CD4-positive, alpha-beta T cell treated with Interleukin-1 beta for 1 hour (primary cell): ENCODE measurements at places on chromosomes 6 and 20.

DNA sequence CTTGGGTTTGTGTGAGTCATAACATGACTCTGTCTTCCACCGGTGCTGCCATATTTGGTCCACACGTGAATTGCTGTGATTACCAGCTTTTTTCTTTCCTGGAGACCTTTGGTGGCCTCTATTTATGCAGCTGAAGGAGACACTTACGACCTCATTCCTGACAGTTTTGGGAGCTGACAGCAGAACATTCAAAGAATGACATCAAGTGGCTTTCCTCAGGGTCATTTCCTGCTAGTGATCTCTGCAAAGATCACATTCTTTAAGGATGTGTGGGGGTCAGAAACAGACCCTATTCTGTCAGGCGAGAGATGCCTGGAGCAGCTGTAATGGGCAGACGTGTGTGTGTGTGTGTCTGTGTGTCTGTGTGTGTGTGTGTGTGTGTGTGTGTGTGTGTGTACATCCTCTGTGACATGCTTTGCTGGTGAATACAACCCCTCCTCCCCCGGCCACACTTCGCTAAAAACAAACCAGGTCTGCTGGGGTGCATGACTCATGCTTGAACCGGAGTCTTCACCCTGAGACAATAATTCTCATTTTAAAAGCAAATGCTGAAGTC lies 115.6 kb downstream of the TMEM170B start:
- peak; percentile 10 for DNase-seq

DNA sequence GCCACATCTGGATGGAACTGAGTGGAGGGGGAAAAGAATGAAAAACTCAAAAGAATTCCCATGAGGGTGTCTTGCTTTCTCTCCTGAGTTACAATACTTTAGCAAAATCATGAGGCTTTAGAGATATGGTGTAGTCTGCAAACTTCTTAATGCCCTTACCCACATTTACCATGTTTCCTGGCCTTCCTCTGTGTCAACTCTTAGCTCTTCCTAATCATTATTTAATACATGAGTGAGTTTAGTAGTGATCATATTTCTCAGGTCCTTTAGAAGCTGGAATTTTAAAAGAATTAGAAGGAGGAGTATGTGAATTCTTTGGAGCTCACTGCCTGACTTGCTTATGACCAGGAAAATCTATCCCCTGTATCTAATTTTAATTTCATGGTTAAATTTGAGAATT lies 39.0 kb downstream of the STX11 start:
- DNase-seq: no peak

- no peak for DNase-seq
Observed at GRCh38 chr20:48789185-48789668, 38.6 kb downstream of the PREX1 start.

GRCh38 chr6:157785636-157786035 lies 37.4 kb upstream of the SNX9 start:
- DNase-seq: no peak

- no peak for DNase-seq
Observed at GRCh38 chr6:81969011-81969410, 216.5 kb upstream of the TENT5A start.

GRCh38 chr6:81826784-81827183 lies 74.3 kb upstream of the TENT5A start:
- DNase-seq: no peak

- DNase-seq: no peak
Observed at GRCh38 chr20:35431621-35432429, 6.2 kb downstream of the GDF5 start.

DNA sequence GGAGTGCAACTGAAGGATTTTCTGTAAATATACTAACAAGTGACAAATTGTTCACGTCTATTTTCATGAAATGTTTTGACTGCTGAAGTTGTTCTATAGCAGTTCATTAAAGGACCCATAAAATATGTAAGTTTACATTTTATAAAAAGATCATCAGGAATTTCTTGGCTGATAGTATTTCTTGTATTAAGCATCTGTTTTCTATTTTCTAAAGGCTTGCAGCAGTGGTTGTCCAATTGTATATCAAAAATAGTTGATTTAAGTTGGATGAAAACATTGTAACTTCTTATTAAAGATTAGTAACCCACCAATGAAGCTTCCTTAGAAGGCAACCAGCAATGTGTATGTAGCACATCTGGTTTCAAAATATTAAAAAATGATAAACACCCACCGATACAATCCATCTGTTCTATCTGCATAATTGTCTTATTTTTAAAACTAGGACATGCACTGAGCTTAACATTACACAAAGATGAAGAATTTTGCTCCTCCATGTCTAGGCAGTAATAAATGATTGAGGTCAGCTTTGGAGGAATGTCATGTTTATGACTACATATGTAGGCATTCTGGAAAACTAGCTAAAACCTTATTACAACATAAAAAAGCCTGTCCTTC lies 301.3 kb upstream of the TCF21 start:
- DNase-seq: no peak

DNA sequence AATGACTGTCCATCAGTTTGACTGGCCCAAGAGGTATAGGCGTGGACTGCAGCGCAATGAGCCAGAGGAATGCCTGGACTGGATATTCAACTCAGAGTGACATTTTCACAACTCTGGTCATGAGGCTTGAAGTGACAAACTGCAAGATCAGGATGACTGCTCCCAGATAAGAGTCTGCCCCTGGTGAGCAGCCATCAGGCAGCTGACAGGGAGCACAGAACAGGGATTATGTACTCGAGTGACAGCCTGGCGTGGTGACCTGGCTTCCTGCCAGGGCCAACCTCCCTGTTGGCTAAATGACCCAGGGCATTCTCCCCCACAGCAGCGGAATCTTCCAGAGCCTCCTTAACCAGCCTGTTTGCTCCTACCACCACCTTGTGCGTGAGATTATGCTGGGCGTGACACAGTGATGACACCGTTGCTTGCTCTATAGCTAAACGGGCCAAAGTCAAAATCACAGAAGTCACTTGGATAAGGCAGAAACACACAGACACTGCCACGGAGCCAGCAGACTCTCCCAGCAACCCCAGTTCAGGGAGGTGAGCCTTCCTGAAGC lies 209.1 kb upstream of the JARID2 start:
- DNase-seq: no peak

DNA sequence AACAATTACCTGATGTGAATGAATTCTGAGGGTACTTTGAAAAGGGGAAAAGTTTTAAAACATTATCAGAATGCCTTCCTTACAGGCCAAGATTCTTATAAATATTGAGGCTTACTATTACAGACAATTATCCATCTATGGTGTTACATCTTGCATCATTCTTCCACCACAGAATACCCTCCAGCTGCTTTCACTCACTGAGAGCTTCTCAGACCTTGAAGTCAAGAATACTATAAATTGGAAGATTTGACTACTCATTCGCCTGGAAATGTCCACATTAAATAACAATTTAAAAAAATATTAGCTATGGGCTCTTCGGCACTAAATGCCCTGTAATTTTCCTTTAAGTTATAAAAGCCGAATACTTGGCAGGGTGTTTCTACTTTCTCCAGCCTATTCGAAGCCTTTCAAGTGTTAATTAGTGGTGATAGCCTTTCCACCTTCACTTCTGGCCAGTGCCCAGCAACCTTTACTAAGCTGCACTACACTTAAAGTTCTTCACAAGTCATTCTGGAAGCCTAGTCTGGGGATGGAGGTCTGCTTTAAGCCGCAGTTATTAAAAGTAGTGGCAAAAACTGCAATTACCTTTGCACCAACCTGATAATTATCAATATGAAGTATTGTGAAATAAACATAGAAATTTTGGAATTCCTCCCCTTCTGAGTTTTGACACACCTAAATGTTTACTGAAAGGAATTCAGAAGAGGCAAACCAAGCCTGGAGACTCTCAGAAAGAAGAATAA lies 100.9 kb downstream of the BMP5 start:
- DNase-seq: no peak

DNA sequence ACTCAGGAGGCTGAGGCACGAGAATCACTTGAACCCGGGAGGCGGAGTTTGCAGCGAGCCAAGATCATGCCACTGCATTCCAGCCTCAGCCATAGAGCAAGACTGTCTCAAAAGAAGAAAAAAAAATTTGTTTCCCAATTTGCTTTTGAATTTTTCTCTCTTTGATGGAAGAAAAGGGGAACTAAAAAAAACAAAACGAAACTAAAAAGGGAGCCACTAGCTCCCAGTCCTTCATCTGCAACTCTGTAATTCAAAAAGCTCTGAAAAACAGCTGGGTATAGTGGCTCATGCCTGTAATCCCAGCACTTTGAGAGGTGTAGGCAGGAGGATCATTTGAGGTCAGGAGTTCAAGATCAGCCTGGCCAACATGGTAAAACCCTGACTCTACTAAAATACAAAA lies 9.5 kb downstream of the OVOL2 start:
- no peak for DNase-seq

- DNase-seq: no peak
Observed at GRCh38 chr6:33075208-33075567, 602 bp upstream of the HLA-DPB1 start.

DNA sequence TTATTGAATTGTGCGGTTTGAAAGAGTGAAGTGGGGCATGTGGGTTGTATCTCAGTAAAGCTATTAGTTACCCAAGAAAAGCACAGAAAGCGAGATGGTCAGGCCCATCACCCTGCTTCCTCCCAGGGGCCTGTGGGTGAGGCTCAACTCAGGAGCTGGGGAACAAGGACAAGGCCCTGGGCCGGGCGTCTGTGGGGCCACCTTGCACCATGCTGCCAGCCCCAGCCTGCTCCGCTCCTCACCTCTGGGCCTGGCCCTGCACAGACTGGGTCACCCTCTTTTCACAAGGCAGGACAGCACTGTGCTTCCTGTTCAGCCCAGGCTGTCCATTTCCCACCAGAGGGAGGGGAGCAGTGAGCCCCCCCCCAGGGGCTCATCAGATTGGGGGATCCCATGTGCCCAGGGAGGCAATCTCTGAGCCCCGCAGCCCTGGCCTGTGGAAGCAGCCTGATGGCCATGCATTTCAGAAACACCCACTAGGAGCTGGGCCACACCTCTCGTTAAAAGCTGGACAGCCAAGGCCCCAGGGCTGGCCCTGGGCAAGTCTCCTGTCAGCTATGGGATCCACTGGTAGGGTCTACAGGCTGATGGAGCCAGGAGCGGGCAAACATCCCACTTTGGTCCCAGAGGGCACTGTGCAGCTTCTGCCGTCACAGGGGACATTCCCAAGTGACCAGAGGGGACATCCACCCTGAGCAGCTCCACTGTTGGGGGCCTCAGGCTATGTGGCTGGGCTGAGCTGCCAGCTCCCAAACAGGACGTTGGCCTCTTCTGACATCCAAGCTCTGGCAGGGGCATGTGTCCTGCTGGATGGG lies 55.9 kb downstream of the YTHDF1 start:
- DNase-seq: no peak

DNA sequence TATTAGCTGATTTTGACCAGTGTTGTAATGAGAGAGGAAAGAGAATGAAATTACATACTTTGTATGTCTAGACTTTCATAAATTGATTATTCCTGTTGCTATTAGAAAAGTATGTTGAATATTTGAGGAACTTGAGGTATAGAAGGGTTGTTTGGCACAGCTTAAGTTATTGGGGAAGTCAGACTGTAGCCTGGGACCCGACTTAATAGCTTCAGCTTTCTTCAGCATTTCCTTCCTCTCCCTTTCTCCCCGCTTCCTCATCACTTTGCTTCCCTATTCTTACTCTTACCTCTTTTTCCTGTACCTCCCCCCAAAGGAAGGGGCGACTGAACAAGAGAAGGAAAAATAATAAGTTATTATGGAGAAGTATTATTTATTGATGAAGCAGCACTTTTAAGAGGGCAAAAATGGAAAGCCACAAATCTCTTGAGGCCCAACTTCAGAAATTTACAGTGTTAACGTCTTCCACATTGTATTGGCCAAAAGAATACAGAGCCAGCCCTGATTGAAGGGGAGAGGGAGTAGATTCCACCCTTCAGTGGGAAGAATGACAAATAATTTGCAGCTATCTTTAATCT lies 7.4 kb downstream of the SENP6 start:
- no peak for DNase-seq

- DNase-seq: no peak
Observed at GRCh38 chr6:1720620-1721322, 111.1 kb downstream of the FOXC1 start.

- no peak for DNase-seq
Observed at GRCh38 chr20:64155258-64156135, 8.8 kb upstream of the MYT1 start.

GRCh38 chr6:422433-423054 lies 31.0 kb downstream of the IRF4 start:
- no peak for DNase-seq

DNA sequence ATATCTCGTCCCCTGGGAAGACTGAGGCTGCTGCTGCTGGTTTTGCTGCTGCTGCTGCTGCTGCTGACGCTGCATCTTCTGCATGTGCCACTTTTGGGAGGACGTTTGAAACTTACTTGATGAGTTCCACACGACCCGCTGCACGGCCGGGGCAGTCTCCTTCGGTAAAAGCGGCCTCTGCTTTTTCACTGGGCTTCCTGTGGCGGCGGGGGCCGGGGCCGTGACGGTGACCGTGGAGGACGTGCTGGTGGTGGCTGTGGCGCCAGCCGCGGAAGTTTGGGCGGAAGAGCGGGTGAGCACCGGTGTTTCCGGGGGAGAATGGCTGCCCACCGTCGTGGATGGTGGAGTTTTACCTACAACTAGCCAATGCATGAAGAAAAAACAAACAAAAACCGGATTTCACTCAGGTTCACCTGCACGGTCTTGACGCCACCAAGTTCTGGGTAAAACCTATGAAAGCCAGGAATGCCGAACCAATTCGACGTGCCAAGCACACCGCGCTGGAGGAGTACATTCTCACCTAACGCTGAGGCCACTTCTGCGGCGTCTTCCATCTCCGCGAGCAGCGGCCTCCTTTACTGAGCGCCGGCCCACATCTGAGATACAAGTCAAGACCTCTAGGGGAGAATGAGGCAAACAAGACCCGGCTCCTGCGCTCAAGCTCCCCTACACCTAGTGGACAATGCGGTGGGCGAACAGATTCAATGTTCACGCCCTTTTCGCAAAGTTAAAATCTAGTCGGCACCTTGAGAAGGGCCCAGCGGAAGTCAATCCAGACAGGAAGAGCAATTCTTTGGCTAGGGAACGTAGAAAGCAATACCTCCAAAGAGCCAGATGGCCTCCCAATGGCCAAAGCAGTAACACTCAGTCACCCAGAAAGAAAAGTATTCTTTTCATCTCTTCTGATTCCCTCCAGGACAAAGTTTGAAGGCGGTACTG lies 117.5 kb downstream of the ZMYND8 start:
- DNase-seq: no peak

GRCh38 chr20:9515741-9516233 lies 1.4 kb downstream of the LAMP5 start:
- no peak for DNase-seq
